Breast epithelium (tissue), 4 donors: ENCODE measurements at places on chromosomes 6 and 20. TPM values are rescaled to one million over a fixed set of nuclear protein-coding genes. Genes with fewer than 3 reads are reported as not detected.

DNA sequence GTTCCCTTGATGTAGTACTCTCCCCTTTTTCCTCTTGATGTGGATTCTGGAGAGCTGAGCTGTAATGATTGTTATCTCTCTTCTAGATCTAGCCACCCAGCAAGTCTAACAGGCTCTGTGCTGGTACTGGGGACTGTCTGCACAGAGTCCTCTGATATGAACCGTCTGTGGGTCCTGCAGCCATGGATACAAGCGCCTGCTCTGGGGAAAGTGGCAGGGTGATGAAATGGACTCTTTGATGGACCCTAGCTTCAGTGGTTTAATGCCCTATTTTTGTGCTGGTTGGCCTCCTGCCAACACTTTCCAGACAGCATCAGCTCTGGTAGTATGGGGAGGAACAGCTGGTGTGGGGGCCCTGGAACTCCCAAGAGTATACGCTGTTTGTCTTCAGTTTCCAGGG lies 216.3 kb downstream of the ADGRG6 start:
- DNase-seq, result no peak

DNA sequence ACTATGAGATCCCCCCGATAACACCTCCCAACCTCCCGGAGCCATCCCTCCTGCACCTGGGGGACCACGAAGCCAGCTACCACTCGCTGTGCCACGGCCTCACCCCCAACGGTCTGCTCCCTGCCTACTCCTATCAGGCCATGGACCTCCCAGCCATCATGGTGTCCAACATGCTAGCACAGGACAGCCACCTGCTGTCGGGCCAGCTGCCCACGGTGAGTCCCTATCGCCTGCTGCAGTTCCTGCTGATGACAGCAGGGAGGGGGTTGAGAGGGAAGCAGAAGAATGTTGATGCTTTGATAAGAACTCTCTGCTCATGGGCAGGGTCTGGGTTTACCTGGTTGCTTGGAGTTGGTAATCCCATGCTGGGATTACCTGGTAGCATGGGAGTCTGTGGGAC lies 91.9 kb downstream of the TOX2 start:
- no peak for DNase-seq

DNA sequence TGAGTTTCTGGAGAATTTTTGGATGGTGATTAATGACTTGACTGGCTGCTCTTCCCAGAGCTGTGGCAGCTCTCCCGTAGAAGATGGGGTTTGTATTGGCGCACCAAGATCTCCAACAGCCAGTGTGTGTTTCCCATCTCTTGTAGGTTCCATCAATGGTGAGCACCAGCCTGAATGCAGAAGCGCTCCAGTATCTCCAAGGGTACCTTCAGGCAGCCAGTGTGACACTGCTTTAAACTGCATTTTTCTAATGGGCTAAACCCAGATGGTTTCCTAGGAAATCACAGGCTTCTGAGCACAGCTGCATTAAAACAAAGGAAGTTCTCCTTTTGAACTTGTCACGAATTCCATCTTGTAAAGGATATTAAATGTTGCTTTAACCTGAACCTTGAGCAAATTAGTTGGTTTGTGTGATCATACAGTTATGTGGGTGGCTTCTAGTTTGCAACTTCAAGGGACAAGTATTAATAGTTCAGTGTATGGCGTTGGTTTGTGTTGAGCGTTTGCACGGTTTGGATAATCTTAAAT lies 50.2 kb downstream of the CSE1L start:
- no peak for DNase-seq

GRCh38 chr6:82980086-82980485 lies 85.6 kb downstream of the UBE3D start:
- DNase-seq, result no peak

- DNase-seq, result no peak
These were observed 12.7 kb downstream of the IL17F start for GRCh38 chr6:52231406-52232127.

- no peak for DNase-seq
These were observed 166.2 kb downstream of the EPM2A start for GRCh38 chr6:145569140-145569539.

GRCh38 chr6:92706976-92707375 lies 712.4 kb downstream of the EPHA7 start:
- DNase-seq, result no peak

DNA sequence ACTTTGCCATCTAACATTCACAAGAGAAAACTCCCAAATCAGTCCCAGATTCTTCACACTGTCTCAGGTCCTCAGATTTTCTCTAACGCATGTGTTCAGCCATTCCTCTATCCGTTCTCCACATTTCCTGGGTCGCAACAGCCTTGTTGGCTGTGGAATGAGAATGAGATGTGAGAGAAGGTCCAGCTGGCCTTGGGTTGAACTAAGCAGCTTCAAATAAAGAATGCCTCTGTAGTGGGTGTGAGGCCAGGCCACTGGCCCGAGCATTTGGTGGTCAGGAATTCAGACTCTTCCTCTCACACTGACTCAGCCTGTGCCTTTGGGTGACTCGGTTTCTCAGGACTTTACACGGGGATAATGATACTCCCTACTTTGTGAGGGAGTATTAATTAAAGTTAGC lies 73.8 kb upstream of the CCN6 start:
- DNase-seq, result no peak

DNA sequence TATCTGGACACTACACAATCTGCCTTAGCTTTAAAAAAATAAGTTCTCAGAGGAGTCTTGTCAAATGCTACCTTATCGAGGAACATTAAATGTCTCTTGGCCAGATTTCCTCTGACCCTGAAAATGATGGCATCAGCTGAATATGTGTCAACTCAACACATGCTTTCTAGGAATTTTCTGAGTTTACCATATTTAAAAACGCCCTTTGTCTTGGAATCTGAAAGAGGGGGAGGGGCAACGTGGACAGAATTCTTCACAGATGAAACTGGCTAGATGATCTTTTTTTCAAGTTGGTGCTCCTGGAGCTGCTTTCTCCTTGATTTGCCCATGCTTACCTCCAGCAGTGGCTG lies 5.1 kb downstream of the SOX4 start:
- peak; percentile 12 for DNase-seq

- DNase-seq, result no peak
These were observed 83.0 kb downstream of the WDR27 start for GRCh38 chr6:169618526-169619490.

- DNase-seq, result no peak
These were observed 136.0 kb upstream of the TOP1 start for GRCh38 chr20:40892642-40893041.

The VWA7 gene
- not detected for total RNA-seq

The AKAP7 gene
- total RNA-seq, result 13.0 TPM

The VGLL2 gene
- not detected for total RNA-seq

The FAM184A gene
- 7.0 TPM for total RNA-seq

The OPRM1 gene
- total RNA-seq, result not detected

The CASS4 gene
- total RNA-seq, result 2.2 TPM
